Stimulated activated CD4-positive, alpha-beta T cell treated with anti-CD3 and anti-CD28 coated beads, Interleukin-4, amount 100 ng/mL, for 24 hours (primary cell): ENCODE measurements at places on chromosomes 7 and 10.

DNA sequence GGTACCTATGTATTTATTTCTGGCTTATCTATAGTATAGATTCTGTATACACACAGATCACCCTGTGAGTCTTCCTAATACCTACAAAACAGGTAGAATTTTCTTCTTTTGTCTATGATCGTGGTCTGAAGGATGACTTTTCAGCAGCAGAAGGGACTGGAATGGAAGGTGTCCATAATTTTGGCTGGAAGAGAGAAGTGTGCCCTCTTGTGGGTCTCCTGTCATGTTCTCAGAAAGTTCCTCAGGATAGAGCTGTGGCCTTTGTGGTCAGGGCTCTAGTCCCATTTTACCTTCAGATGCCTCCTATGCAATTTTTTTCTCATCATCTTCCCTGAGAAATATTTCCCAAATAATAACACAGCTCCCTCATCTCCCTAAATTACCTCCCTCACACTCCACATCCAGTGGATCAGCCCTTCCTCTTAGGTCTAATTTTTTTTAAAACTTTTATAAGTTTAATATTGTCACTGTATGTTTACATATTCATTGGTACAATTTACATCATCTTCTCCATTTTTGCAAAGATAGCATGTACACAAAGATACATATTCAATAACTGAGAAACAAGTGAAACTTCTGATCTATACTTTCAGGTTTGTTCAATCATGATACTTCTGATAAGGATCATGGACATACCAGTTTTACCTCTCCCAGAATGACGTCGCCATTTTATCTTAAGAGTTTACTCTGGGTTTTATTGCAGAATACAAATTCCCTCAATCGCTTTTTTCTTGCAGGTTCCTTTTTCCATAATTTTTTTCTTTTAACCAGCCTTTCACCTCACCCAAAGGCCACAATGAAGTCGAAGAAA is 112.7 kb downstream of the REEP3 start:
- DNase-seq, result no peak

- DNase-seq, result no peak
Observed at GRCh38 chr7:76316984-76317781, 14.7 kb downstream of the HSPB1 start.

GRCh38 chr7:103130901-103131624 is 17.8 kb downstream of the NAPEPLD start:
- DNase-seq, result no peak

DNA sequence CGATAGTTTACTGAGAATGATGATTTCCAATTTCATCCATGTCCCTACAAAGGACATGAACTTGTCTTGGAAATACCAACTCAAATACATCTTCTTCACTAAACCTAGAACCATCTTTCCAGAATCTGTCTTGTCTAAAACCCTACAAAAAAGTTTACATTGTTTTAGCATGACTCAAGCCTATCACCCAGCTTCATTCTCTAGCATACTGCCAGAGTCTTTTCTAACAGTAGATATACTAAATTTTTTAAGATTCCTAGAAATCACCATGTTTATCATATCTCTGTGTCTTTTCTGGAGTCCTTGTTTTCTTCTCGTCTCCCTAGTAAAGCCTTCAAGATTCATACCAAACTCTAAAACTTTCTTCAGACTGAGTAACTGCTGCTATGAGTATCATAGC is 129.7 kb downstream of the SEMA3E start:
- no peak for DNase-seq

GRCh38 chr7:142992427-142992826 is 30.3 kb upstream of the KEL start:
- DNase-seq, result no peak

GRCh38 chr7:80106498-80107113 is 28.0 kb upstream of the GNAI1 start:
- DNase-seq, result no peak

DNA sequence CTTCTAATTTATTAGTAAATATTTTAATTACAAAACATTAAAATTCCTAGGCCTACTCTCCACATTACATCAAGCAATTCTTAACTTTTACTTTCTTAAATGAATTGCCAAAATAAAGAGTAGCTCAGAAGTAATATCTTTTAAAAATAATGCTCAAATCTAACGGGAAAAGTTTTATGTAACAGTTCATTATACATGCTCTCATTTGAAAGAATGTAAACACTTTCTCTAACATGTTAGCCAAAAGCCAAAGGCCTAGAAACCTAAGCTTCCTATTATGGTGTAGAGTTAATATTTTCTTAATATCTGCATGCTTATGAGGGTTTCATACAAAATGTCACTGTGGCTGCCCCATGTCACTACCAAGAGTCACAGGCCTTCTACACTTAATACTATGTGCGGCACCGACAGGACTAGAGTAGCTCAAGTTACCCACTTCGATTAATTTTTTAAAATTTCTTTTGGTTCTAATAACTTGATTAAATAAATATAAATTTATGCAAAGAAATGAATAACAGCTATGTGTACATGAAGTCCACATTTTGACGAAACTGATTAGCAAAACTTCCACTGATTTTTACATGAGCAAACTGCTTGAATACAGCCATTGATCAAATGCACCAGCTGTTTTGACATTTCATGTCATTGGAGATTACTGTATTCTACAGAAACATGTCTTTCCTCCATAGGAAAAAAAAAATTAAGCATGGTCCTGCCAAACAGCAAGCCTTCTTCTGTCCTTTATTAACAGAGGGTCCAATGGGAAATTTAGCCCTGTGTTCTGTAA is 3.5 kb downstream of the COBL start:
- DNase-seq, result no peak

DNA sequence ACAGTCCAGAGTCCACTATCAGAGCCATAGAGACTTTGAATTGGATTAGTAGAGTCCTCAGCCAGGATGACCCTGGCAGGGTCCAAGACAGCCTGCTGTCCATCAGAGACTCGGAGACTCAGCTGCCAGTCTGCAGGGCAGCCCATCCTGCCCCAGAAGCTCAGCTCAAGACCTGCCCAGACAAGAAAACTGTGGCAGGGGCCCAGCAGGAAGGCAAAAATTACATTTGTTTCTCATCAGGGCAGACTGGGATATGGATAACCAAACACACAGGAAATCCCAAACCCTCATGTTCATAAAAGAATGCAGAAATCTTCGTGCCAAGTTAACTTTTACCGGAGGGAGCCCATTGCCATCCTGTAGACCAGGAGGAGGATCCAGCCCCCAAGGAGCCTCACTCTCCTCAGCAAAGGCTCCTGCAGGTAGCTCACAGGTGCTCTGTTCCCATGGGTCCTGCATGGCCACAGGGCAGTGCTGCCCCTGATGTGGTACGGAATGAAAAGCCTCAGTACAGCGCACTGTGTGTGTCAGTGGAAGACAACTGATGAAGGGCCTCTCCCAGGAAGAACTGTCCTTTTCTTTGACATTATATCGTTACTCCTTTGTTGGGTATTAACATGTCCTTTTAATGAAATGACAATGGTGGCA is 222.2 kb downstream of the KCNMA1 start:
- DNase-seq, result no peak

DNA sequence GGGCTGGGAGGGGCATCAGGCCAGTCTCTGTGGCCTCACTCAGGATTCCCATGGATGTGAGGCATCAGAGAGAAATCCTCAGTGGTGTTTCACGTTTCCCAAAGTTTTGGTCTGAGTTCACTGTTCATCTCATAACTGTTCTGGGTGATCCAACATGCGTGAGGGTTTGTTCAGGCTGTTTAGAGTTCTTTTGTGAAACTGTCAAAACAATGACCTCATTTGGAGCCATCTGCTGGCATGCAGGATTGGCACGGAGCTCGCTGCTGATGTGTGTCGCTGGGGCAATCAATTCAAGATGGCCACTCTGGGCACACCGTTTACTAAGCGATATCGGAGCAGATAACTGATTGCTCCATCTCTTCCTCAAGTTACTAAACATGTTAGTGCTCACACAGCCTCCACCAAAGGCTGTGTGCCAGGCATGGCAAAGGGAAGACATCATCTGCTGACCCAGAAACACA is 365.6 kb downstream of the WDR11 start:
- no peak for DNase-seq

GRCh38 chr10:66575251-66575855 is 350.5 kb upstream of the LRRTM3 start:
- DNase-seq, result no peak

DNA sequence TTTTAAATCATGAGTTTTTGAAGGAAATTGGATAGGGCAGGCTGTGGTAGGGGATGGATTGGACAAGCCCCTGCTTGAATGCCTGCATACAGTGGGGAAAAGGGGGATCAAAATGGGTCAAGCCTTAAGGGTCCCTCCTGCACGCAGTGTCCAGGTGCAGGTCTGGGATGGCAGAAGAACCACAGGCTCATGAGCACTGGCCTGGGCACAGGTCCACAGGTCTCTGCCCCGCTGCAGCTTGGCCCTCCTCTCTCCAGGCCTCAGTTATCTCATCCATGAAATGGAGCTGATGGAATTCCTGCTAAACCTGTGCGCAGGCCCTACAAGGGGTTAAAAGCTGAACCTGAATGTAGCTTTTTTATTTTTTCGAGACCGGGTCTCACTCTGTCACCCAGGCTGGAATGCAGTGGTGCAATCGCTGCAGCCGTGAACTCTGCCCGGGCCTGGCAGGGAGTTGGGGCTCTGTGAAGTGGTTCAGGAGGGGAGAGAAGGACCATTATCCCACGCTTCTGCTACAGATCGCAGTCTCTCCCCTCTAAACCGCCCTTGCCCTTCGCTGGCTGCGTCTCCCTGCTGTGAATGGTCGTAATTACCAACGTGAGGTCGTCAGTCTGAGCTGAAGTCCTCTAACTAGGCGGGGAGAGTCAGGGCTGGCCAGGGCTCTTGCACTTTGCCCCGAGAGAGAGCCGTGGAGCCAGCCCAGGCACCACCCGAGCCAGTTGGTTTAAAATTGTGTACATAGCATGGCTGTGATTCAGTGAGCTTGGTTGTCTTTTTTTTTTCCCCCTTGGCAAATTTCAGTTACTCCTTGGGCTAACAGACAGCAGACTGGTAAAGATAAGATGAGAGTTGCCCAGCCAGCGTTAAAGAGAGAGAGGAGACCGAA is 77.5 kb upstream of the GTF2I start:
- DNase-seq, result no peak

DNA sequence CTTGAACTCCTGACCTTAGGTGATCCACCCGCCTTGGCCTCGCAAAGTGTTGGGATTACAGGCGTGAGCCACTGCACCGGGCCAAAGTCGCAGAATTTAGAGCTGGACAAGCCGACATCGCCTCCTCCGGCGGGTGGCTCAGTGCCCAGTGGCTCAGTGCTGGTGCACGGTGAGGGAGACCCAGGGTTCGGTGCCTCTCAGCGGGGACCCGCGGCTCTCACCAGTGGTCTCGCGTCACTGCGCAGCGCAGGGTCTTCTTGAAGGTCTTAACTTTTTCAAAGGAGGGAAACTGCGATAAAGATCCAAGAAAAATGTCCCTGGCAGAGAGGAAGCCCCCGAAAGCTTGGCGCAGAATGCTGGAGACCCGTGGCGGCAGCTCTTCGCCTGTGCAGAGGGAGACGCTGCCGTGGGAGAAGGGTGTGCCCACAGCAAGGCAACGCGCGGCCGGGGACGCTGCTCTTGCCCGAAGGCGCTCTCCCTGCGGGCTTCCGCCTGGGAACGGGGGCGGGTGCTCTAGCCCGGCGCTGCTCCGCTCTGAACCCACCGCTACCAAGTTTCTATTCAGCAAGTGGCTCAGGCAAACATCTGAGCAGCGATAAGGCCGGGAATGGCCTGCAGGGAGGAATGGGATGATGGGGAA is 324.3 kb downstream of the DNAJB6 start:
- no peak for DNase-seq

- no peak for DNase-seq
Observed at GRCh38 chr10:5691786-5692185, 7.1 kb downstream of the TASOR2 start.

- DNase-seq, result no peak
Observed at GRCh38 chr7:148978091-148978490, 50.2 kb downstream of the PDIA4 start.

GRCh38 chr10:1048349-1048731 is 579 bp downstream of the IDI1 start:
- no peak for DNase-seq

DNA sequence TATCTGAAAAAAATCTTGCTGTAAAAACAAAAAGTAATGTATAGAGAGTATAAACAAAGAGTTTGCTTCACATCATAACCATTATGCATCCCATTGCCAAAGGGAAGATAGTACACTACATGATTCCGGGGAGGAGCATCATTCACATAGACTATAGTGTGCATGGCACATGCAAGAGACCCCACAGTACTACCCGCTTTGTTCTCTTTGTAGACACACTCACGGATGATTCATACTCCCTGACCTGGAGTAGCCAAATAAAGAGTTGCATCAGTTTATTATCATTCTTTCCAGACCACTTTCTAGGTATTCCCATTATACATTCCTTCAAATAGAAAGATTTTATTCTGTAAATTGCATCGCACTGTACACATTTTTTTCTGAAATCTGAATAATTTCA is 356.9 kb downstream of the PCDH15 start:
- DNase-seq, result no peak

DNA sequence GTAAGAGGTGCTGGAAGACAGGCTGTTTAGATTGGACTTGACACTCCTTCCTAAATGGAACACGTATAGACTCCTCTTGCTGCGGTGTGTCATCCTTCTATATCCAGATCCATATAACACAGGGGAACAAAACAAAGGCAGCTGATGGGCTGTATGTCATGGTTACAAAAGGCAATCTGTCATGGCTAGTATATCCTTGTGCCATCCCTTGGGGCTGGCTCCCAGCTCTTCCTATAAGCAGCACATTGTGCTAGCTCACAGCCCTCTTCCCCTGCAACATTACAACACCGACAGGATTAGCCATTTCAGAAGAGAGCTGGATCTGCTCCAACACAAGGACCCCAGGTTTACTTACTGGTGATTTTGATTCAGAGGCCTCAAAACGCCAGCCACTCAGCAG is 15.3 kb downstream of the LIPK start:
- no peak for DNase-seq

- no peak for DNase-seq
Observed at GRCh38 chr10:26314265-26315013, 97.9 kb downstream of the GAD2 start.

DNA sequence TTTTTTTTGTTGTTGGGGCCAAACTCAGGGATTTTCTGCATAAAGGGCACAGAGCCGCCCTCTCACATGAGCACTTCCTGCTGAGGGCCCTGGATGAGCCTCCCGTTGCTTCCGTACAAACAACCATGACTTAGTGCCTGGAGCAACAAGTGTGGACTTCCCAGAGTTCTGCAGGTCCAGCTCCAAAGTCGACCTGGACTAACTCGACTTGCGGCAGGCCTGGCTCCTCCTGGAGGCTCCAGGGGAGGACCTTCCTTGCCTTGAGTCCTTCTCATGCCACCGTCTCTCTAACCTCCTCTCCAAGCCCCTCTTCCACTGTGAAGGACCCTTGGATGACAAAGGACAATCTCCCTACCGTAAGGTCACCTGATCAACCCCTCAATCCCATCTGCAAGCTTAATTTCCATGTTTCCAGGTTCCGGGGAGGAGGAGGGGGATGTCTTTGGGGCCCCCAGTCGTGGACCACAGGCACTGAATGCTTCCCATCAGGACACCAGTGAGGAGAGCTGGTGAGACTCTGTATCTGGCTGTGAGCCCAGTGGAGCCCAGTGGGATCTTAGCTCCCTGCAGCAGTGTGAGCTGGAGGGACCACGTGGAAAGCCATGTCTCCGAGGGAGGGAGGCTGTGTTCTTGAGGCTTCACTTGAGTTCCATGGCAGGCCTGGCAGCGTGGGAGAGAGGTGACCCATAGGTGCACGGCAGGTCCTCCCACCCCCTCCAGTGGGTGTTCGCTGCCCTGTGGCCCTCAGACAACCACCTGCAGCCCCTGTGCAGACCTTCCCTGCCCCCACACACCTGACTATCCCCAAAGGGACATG is 199.5 kb upstream of the PPP2R2D start:
- DNase-seq, result no peak
